Stimulated activated CD4-positive, alpha-beta T cell treated with anti-CD3 and anti-CD28 coated beads, Interleukin-15, amount 100 ng/mL, for 1 hour (primary cell): ENCODE measurements at places on chromosomes 3 and 15.

DNA sequence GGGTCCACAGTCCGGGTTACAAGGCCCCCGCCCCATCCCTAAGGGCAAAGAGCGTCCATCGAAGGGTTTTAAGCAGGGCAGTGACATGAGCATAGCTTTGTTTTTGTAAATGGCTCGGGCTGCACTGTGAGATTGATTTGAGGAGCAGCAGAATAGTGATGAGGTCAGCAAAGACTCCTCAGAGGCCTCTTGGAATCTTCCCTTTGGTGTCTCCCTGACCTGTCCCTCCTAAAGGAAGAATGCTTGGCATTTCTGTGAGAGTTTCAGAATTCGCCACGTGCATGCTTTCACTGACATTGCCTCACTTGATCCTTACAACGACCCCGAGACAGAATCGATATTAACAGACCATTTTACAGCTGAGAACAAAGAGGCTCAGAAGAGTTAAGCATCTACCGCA is 20.3 kb downstream of the LAMP3 start:
- no peak for DNase-seq

DNA sequence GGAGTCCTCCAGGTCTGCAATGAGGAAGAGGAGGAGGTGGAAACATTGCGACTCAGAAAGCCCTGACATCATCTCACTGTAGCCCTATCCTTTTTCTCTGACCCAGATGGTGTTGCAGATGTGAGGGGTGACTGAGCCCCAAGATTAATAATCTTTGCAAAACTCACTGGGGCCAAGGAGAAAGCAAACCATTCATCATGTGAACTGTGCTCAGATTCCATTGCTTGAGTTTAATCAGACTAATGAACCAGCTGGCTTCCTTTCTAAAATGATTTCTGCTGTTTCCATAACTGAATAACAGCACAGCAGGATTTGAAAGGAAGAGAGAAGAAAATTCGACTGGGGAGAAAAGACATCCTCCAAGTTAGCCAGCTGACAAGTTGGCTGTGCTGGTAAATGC is 13.4 kb upstream of the DGKG start:
- DNase-seq = no peak

- no peak for DNase-seq
These were observed 105.1 kb downstream of the MEX3B start for GRCh38 chr15:81940467-81941451.

- DNase-seq = no peak
These were observed 5.2 kb upstream of the VEPH1 start for GRCh38 chr3:157508461-157508860.

GRCh38 chr15:41952013-41952563 is 20.3 kb downstream of the EHD4 start:
- DNase-seq = no peak

DNA sequence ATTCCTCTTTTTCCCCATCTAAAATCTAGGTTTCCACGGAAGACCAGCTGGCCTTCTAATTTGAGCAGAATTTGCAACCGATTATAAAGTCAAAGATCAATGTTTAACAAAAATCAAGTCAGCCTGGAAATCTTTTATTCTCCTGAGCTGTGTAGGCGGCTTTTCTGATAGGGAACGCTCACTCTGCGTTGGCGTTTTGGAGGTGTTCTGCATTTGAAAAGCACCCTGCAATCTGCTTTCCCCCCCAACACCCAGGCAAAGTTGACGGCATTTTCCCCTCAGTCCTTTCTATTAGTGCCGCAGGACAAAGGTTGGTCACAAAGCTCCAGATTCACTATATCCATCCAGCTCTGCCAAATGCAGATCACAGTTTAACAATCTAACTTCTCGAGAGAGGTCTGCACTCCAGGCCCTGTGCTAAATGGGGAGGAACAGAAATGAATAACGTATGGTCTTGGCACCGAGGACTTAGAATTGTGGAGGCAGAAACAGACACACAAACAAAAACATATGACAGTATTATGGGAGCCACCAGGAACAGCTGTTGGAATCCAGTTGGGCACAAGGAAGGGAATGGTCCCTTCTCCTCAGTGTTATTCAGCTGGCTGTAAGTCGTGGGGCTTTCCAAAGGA is 50.4 kb upstream of the LARS2 start:
- no peak for DNase-seq

- no peak for DNase-seq
These were observed 234.4 kb upstream of the ADAMTS9 start for GRCh38 chr3:64922213-64922612.

DNA sequence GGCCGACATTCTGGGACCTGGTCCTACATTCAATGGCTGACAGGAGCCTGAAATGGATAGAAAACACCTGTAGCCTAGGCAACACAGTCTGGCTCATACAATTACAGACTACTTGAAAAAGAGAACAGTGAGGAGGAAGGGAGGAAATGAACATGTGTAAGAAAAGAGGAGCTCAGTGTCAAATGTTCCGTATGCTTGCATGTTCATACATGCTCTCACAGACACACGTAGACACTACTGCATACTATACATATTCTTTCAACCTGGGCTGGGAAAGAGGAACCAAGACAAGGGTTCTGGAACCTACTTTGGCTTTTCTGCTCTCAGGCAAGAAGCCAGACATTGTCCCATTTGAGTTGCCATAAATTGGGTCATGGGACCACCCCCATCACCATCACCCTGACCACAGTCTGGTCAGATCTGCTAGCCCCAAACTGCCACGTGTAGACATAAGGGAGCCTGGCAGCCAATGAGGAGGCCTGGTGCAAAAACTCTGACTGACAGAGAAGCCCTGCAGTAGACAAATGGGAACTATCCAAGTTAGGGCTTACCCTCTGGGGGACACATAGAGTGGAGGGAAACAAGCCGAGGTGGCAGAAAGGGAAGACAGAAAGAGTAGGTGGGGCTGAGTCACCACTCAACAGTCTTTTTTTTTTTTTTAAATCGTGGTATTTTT is 310.0 kb downstream of the SHQ1 start:
- DNase-seq = no peak

DNA sequence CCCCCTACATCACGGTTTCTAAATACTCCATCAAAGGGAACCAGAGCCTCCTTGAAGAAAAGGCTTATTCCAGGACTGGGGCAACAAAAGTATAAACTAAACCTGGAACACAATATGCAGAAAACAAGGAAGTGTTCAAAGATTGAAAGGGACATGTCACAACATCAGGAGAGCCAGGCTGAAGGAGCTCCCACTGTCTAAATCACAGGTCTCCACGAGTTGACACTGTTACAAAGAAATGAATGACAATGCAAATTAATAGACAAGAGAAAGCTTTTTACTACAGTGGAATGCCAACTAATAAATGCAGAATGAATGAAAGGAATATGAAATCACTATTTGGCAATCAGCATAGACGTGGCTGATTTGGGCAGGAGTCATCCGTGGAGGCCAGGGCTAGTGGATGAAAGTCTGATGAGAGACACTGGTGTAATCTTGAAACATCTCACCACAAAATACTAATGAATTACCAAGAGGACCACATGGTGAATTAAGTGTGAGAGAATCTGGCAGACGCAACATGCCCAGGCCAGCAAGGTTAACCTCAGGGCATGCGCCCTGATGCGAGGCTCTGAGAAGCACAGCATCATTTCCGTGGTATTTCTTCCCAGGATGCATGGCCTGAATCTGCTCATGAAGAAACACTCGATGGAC is 123.8 kb upstream of the TJP1 start:
- DNase-seq = no peak
